ENCODE measurements at places on chromosomes 11 and 22.
A peak's percentile ranks its signal among the peaks of the same experiment; 100 is the strongest.

- no peak for DNase-seq
Observed at GRCh38 chr11:65436412-65437032, 13.9 kb downstream of the NEAT1 start.

DNA sequence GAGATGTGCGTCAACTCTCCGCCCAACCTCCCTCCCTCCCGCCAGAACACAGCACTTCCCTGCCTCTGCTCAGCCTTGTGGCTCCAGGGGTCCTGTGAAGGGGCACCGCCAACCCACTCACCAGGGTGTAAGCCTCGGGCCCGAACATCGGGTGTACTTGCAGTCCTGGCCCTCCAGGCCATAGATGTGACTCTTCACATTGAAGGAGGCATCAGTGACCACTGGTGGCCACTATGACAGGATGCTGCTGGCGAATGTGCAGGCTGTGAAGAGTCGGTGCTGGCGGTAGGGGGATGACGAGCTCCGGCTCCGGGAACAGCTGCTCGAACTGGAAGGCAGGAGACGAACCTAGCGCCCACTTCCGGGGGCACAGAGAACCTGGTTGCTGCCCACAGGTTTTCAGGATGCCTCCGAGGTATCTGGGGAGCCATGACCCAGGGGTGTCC is 97.4 kb downstream of the MED15 start:
- DNase-seq: no peak

GRCh38 chr11:2795491-2795991 is 90.0 kb downstream of the CDKN1C start:
- no peak for DNase-seq

GRCh38 chr11:17649261-17649660 is 70.1 kb upstream of the MYOD1 start:
- no peak for DNase-seq

DNA sequence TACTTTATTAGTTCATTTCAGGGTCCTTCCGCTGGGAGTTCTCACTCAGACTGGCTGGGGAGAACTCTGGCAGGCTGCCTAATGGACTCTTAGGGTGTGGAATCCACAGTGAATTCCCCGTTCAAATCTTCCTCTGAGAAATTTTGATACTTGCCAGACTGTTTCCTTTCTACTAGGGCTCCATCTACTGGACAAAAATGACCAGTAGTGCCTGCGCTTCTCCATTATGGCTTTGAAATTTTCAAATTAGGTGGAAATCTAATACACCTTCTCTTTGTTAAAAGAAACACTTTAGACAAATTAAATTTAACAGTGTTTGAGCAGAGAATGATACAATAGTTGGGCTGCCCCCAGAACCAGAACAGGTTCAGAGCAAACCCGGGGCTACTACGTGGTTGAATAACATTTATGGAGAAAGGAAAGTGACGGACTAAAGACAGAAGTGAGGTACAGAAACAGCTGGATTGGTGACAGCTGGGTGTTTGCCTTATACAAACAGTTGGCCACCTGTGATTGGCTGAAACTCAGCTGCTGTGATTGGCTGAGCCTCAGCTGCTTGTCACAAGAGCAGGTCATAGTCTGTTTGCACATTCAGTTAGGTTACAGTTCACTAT is 52.9 kb upstream of the FDX1 start:
- DNase-seq: peak; percentile 82

DNA sequence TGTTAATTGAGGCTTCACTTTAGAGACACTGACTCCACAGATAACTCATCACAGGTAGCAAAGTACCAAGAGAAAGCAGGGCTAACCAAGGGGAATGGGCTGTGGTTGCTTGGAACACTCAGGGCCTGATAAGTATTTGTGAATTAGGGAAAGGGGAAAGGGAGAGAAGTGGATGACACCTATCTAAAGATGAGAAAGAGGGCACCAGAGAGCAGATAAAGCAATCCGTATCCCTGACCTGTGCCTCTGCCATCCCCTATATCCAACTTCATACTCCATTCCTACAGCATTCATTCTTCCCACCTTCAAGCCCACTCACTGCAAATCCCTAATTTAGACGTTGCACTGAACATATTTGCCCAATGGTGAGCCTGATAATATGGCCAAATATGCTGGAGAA is 43.0 kb upstream of the API5 start:
- no peak for DNase-seq

- no peak for DNase-seq
Observed at GRCh38 chr11:68890490-68891231, 13.0 kb downstream of the MRPL21 start.

DNA sequence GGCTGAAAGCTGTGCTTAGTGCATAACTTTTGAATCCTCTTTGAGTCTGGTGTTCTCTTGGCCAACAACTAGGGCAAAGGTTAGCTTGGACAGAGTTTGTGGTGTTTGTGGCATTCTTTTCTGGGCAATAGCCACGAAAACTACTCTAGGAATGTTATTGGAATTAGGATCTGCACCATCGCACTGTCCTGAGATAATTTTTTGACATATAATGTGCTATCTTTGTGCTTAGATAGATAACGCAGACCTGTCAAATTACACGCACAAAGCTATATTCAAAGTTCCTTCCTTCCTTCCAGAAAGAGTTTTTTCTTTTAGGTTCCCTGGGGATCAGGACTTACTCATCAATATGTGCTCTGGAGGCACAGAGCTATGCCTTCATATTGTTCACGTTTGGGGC is 166.8 kb upstream of the MTMR2 start:
- DNase-seq: no peak

DNA sequence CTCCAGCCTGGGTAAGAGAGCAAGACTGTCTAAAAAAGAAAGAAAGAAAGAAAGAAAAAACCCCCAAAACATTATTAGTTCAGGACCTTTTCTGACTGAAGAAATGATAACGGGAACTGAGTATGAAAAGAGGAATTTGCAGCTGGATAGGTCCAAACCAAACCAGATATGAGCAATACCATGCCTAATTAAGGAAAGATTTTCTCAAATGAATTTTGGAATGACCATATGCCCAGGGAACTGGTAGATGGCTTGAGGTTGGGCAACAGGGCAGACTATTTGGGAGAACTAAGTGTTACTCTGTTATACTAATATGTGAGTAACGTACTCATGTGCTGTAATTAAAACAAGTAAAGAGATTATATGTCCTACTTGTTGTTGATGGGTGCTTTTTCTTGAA is 186.1 kb downstream of the TMEM135 start:
- DNase-seq: no peak

GRCh38 chr11:12995823-12996222 is 13.3 kb upstream of the RASSF10 start:
- no peak for DNase-seq

- no peak for DNase-seq
Observed at GRCh38 chr22:47369431-47370015, 607.1 kb downstream of the TBC1D22A start.

DNA sequence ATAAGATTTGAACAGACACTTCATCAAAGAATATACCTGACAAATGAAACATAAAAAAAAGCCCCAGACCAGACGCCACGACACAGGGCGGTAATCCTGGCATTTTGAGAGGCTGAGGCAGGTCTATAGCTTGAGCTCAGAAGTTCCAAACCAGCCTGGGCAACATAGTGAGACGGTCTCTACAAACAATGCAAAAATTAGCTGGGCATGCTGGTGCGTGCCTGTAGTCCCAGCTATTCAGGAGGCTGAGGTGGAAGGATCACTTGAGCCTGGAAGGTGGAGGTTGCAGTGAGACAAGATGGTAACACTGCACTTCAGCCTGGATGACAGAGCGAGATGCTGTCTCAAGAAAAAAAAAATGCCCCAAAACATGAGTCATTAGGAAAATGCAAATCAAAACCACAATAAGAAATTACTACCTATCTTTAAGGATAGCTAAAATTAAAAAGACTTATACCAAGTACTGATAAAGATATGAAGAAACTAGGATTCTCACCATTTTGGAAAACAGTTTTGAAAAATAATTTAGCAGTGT is 91.7 kb upstream of the GRAMD1B start:
- DNase-seq: no peak

DNA sequence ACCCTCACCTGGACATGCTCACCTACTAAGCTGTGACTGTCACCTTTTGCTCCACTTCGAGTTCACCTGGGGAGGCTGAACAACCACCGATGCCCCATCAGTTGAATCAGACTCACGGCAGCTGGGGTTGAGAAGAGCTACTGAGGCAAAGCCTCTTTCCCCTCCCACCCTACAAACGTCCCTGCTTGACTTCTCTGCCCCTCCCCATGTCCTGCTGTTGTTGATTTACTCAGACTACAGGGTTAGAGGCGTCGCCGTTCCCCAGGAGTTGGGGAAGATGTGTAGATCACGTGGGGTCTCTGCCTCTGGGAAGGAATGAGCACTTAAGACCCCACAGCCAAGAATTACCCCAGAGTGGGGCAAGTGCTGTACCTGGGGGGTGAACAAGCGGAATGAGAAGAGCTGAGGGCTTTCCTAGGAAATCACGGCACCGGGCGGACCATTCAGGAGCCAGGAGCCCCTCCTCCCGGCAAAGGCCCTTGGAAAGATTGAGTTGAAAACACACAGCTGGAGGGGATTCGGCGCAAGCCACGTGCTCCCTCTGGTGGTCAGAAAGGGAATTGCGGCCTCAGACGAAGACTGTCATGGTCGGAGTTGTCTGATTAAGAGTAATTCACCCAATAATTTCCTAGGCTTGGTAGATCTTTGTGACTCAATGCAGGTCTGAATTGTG is 7.0 kb downstream of the FXYD2 start:
- peak; percentile 63 for DNase-seq

DNA sequence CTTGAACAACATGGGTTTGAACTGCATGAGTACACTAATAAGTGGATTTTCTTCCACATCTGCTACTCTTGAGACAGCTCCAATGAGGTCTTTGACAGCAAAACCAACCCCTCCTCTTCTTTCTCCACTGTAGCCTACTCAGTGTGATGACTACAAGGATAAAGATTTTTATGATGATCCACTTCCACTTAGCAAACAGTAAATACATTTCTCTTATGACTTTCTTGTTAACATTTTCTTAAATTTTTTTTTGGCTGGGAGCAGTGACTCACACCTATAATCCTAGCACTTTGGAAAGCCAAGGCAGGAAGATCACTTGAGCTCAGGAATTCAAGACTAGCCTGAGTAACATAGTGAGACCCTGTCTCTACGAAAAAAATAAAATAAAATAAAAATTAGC is 9.9 kb upstream of the EIF4G2 start:
- peak; percentile 9 for DNase-seq

- DNase-seq: no peak
Observed at GRCh38 chr11:69982690-69983570, 95.2 kb upstream of the ANO1 start.

GRCh38 chr11:101880222-101880621 is 34.6 kb upstream of the CEP126 start:
- DNase-seq: peak; percentile 13

DNA sequence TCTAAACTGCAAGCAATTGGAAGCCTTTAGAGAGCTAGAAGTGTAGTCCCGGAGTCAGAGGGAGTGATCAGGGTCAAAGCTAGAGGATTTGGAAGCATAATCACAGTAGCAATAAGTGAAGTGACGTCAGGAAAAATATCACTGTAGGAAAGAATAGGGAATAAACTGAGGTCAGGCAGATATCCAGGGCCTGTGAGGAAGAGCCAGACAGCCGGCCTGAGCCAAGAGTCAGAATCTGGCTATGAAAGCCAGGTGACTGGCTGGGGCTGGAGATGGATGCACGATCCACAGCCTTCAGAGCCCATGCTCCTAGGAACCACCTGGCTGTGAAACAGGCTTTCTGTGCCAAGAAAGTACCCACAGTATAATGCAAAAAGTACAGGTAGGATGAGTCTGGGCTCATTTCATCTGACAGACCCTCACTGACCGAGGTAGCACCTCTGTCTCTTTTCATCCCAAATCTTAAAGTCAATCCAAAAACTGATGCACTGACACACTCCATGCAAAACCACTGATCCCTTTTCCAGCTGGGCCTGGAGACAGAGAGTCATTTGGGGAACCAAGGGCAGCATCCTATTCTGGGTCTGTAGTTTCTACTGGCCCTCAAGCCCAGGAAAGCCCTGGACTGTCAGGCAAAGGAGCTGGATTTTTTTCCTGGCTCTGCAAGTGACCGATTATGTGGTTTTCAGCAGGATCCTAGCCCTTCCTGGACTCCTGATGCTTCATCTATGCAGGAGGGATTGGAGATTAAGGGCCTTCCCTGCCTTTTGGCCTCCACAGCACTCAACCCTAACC is 21.3 kb downstream of the TRIM66 start:
- no peak for DNase-seq

GRCh38 chr11:44760917-44761550 is 34.3 kb downstream of the TSPAN18 start:
- no peak for DNase-seq

DNA sequence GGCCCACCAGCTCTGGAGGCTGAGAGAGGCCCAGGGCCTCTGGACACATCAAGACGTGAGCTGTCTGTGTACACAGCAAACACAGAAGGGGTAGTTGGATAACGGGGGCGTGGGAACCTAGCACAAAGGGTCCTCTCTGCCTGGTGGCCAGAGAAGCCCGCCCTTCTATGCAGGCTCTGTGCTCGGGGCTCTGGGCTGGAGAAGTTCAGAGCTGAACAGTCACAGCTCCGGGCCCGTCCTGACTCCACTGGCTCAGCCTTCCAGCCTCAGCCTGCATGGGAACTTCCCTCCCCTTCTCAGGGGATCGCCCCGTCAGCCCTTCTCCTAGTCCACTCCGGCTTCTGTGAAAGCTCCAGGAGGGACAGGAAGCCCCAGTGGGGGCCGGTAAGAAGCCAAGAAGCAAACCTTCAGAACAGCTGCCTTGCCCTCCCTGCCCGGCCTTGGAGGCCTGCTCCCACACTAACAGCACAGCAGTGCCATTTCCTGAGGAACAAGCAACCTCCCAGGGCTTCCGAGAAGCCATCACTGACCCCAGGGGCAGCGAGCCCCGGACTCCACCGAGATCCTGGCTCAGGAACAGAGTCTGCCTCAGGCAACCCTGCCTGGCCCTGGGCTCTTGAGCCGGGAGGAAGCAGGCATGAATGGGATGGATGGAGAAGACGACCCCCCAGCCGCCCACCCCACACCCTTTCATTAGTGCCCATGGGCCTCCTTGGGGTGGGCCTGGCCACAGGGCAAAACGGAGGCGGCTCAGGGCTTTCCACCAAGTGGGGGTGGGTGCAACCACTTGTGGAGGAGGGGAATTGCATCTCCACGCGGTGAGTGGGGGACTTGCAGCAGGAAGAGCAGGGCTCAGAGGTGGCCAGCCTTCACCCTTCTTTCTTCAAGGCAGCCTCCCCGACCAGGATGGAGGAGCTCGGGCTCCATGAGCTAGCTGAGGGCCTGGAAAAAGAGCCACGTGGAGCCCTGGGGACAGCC is 119.8 kb downstream of the ST3GAL4 start:
- no peak for DNase-seq

- no peak for DNase-seq
Observed at GRCh38 chr22:31866918-31867317, 77.4 kb upstream of the YWHAH start.

GRCh38 chr11:68186061-68186460 is 27.0 kb downstream of the KMT5B start:
- no peak for DNase-seq

- DNase-seq: no peak
Observed at GRCh38 chr22:36544107-36544620, 15.2 kb upstream of the EIF3D start.

DNA sequence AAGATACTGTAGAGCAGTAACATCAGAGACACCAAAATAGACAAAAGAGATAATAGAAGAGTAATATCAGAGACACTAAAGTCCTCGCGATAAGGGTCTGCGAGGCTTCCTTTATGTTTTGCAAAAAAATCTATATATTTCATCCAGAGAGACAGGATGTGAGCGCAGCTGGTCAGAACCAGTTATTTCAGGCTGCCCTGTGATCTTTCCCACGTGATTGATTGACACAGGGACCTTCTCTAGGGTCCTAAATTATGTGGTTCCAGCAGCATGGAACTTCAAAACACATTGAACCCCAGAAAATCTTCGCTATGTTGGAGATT is 118.0 kb downstream of the KCNQ1 start:
- DNase-seq: no peak

GRCh38 chr11:65859812-65860277 is 388 bp upstream of the MUS81 start:
- no peak for DNase-seq
